ENCODE measurements at places on chromosomes 12 and 14. TPM values are rescaled to one million over a fixed set of nuclear protein-coding genes. Genes with fewer than 3 reads are reported as not detected.

GRCh38 chr12:108896336-108896735, 16.4 kb downstream of the DAO start:
- no peaks in the 10 kb centered on the region for H3K36me3 ChIP-seq
- no peak overlapping the region for H3K4me3 ChIP-seq
- no peak overlapping the region for H3K27ac ChIP-seq
- no peaks in the 10 kb centered on the region for H3K4me1 ChIP-seq

GRCh38 chr14:80491650-80492049, 280.3 kb upstream of the DIO2 start:
- peaks cover 6% of the 10 kb centered on the region for H3K4me1 ChIP-seq
- H3K4me3 ChIP-seq, result no peak overlapping the region
- DNase-seq, result no peak
- H3K27me3 ChIP-seq, result no peaks in the 10 kb centered on the region
- H3K36me3 ChIP-seq, result no peaks in the 10 kb centered on the region
- H3K27ac ChIP-seq, result no peak overlapping the region

DNA sequence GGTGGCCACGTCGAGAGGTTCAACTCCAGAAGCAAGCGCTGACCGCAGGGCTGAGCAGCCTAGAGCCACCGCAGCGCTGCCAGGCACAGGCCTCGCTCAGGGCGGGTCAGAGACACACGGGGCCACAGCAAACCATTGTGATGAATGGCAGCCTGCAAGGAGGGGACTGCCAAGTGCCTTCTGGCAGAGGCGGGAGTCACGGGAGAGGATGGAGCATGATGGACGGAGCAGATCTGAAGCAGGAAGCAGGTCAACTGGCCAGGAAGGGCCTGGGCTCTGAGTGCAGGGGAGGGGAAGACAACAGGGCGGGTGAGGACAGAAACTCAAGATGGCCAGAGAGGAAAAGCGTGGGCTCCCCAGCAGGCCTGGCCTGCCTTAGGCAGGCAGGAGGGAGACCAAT, 49.8 kb downstream of the CDC42BPB start:
- H3K4me3 ChIP-seq, result no peak overlapping the region
- H3K27me3 ChIP-seq, result no peaks in the 10 kb centered on the region
- peak overlapping the region; percentile 46 for H3K27ac ChIP-seq
- H3K36me3 ChIP-seq, result peaks cover 13% of the 10 kb centered on the region
- DNase-seq, result no peak

- no peaks in the 10 kb centered on the region for H3K4me1 ChIP-seq
- peak overlapping the region; percentile 80 for H3K27ac ChIP-seq
- peaks cover 10% of the 10 kb centered on the region for H3K36me3 ChIP-seq
- peak overlapping the region; percentile 85 for H3K4me3 ChIP-seq
- H3K27me3 ChIP-seq, result peaks cover 74% of the 10 kb centered on the region
Measured at GRCh38 chr12:5944688-5945070, 380 bp downstream of the ANO2 start.

DNA sequence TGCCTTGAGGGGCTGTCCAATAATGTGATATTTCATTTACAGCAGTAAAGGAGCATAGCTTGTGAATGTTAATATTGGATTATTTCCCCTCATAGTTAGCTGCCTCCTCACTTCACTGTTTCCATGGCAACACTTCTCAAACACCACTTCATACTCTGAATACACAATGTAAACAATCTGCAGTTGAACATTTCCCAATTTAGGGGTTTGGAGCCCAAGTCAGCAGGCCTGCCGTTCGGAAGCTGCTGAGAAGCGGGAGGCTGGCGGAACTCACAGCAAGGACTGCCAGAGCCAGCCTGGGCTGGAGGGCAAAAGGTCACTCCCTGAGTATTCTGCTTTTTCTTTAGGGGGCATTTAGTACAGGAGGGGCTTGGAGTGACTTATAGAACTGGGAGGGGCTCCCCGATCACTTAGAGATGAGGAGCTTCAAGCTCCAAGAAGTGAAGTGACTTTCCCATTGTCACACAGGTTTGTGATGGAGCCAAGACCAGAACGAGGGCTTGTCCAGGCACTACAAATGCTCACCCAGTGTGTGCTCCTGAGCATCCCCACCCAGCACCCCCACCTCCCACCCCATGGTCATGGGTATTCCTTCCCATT, 12.1 kb upstream of the SLC24A4 start:
- no peak overlapping the region for H3K4me3 ChIP-seq
- no peak overlapping the region for H3K27ac ChIP-seq
- H3K4me1 ChIP-seq, result no peaks in the 10 kb centered on the region
- no peak for DNase-seq
- H3K27me3 ChIP-seq, result peaks cover 17% of the 10 kb centered on the region

- DNase-seq, result no peak
- H3K27me3 ChIP-seq, result no peaks in the 10 kb centered on the region
- no peak overlapping the region for H3K4me3 ChIP-seq
- H3K4me1 ChIP-seq, result no peaks in the 10 kb centered on the region
Measured at GRCh38 chr12:31887109-31887811, 72.0 kb upstream of the RESF1 start.

DNA sequence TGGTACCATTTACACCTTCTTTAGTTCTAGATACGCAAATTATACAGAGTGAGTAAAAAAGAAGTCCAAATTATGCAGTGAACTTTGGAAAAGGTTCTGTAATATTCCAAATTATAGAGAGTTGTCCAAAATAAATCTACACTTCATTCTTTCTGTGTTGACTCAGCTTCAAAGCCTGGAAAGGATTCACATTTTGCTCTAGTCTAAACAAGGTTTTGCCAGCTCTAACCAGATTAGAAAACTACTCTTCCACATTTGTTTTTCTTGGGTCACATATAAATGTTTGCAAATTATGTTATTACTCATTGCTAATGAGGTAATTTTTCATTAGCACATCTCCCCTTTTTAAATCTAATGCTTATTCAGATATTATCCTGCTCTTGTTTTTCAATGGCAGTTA, 1562.4 kb upstream of the SEL1L start:
- H3K27ac ChIP-seq, result no peak overlapping the region
- no peak for DNase-seq
- H3K4me1 ChIP-seq, result no peaks in the 10 kb centered on the region
- H3K36me3 ChIP-seq, result no peaks in the 10 kb centered on the region

GRCh38 chr14:26775765-26776563, 178.1 kb upstream of the NOVA1 start:
- H3K4me1 ChIP-seq, result peaks cover 6% of the 10 kb centered on the region
- H3K27ac ChIP-seq, result no peak overlapping the region
- H3K4me3 ChIP-seq, result no peak overlapping the region
- DNase-seq, result no peak
- no peaks in the 10 kb centered on the region for H3K27me3 ChIP-seq

GRCh38 chr14:82116721-82117120, 583.1 kb upstream of the SEL1L start:
- no peak for DNase-seq
- no peak overlapping the region for H3K4me3 ChIP-seq
- H3K27me3 ChIP-seq, result no peaks in the 10 kb centered on the region
- H3K4me1 ChIP-seq, result no peaks in the 10 kb centered on the region
- no peaks in the 10 kb centered on the region for H3K36me3 ChIP-seq
- no peak overlapping the region for H3K27ac ChIP-seq

DNA sequence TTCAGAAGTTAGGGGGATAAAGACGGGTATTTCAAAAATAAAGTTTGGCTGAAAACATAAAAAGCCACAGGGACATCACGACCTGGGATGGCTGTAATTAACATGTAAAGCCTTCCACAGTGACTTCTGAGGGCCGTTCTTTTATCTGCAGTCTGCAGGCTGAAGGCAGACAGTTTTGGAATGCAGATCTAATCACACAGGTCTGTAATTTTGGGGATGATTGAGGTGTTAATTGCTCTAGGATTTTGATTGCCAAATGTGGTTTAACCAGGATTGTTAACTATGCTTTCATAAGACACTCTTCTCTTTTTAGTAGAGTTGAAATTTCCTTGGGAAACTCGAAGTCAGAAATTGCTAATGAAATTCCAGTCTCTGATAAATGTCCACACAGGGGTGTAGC, 355.5 kb downstream of the ATP23 start:
- H3K27ac ChIP-seq, result no peak overlapping the region
- DNase-seq, result no peak
- H3K4me1 ChIP-seq, result peaks cover 4% of the 10 kb centered on the region
- H3K27me3 ChIP-seq, result peaks cover 3% of the 10 kb centered on the region
- H3K4me3 ChIP-seq, result no peak overlapping the region

DNA sequence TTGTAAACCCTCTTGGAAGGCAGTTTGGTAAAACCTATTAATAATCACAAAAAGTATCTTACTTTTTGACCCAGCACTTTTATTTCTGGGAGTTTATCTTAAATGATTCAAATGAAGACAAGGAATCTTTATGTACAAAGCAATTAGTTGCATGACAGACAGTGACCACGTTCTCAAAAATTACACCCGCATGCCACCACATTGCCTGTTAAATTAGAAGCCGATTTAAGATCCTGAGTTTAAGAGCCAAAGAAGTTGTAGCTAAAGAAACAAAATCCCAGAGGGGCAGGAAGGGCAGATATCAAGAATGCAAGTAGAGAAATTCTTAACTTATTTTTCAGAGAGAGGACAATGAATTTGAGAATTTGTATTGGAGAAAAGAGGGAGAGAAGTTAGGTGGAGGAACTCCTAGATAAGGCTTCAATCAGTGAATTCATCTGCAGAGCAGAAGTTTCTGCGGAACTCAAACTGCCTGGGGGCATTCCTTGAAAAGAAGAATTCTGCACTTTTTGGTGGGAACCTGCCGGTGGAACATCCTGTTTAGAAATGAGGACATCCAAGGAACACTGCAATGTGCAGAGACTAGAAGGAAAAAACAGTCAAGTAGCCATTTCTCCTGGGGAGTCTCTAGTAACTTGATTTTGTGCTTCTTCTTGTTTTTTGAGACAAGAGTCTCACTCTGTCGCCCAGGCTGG, 1.1 kb upstream of the RIOX1 start:
- peak overlapping the region; percentile 78 for H3K4me3 ChIP-seq
- H3K27me3 ChIP-seq, result no peaks in the 10 kb centered on the region
- DNase-seq, result no peak
- peak overlapping the region; percentile 29 for H3K27ac ChIP-seq

- no peak overlapping the region for H3K4me3 ChIP-seq
- no peak overlapping the region for H3K27ac ChIP-seq
- no peaks in the 10 kb centered on the region for H3K36me3 ChIP-seq
- DNase-seq, result no peak
Measured at GRCh38 chr12:83389237-83389996, 702.7 kb downstream of the TMTC2 start.

DNA sequence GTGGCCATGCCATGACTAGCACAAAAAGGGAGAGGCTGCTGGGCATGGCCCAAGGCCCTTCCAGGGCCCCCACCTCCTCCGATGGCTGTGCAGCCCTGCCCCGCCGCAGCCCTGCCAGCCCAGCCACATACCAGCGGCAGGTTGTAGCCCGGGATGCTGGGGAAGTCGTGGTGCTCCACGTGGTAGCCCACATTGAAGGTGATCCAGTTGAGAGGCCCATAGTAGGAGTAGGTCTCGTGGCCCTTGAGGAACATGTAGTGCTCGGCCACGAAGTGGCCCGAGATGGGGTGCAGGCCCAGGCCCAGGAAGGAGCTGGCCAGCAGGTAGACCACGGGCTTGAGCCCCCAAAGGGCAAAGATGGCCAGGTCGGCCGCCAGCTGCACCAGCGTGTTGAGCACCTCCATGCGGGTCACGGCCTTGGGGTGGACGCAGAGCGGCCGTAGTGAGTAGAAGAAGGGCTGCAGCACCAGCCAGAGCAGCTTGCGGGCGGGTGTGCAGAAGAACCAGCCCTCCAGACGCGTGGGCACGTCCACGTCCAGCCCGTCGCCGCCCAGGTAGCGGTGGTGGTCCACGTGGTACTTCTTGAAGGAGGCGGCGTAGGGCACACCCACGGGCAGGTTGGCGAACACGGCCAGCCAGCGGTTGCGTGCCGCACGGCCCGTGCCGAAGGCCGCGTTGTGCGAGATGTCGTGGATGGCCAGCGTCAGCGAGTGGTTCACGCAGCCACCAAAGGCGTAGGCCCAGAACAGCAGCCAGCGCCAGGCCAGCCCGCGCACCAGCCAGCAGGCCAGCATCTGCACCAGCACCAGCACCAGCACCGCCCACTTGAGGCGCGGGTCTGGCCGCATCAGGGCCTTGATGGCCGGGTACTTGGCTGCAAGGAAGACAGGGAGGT, 10.4 kb downstream of the DEGS2 start:
- no peak overlapping the region for H3K4me3 ChIP-seq
- H3K27ac ChIP-seq, result no peak overlapping the region
- H3K27me3 ChIP-seq, result no peaks in the 10 kb centered on the region
- H3K36me3 ChIP-seq, result no peaks in the 10 kb centered on the region
- H3K4me1 ChIP-seq, result no peaks in the 10 kb centered on the region
- no peak for DNase-seq

DNA sequence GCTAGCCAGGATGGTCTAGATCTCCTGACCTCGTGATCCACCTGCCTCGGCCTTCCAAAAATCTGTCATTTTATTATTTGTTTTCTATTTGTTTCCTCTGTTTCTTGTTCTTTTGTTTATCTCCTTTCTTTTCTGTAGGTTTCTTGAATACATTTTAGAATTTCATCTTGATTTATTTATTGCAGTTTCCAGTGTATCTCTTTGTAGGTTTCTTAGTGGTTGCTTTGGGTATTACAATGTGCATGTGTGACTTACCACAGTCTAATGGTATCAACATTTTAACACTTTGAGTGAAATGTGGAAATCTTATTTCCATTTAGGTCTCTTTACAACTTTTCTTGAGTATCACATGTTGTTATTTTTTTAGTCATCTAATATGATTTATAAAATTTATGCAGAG, 29.9 kb upstream of the MUCL1 start:
- no peak for DNase-seq
- H3K27me3 ChIP-seq, result peaks cover 3% of the 10 kb centered on the region
- no peaks in the 10 kb centered on the region for H3K4me1 ChIP-seq
- no peak overlapping the region for H3K27ac ChIP-seq
- H3K4me3 ChIP-seq, result no peak overlapping the region
- H3K36me3 ChIP-seq, result no peaks in the 10 kb centered on the region

- H3K27ac ChIP-seq, result no peak overlapping the region
- H3K27me3 ChIP-seq, result no peaks in the 10 kb centered on the region
- H3K4me1 ChIP-seq, result no peaks in the 10 kb centered on the region
- H3K36me3 ChIP-seq, result peaks cover 5% of the 10 kb centered on the region
- no peak overlapping the region for H3K4me3 ChIP-seq
Measured at GRCh38 chr14:92610849-92611271, 97.3 kb downstream of the RIN3 start.

CELA1 gene
- not detected for total RNA-seq

NRIP2 gene
- 1.2 TPM for total RNA-seq

DBX2 gene
- 0.10 TPM for total RNA-seq

CFL2 gene
- 21.9 TPM for total RNA-seq

GSC gene
- 16.2 TPM for total RNA-seq

CCDC184 gene
- total RNA-seq, result 0.98 TPM

ZDHHC22 gene
- 0.24 TPM for total RNA-seq

MUCL1 gene
- not detected for total RNA-seq

All from type B pancreatic cell (in vitro differentiated cells).